ENCODE measurements at places on chromosomes 13 and 19.

- no peak for DNase-seq
Observed at GRCh38 chr13:104983601-104984000, 1551.9 kb downstream of the EFNB2 start.

DNA sequence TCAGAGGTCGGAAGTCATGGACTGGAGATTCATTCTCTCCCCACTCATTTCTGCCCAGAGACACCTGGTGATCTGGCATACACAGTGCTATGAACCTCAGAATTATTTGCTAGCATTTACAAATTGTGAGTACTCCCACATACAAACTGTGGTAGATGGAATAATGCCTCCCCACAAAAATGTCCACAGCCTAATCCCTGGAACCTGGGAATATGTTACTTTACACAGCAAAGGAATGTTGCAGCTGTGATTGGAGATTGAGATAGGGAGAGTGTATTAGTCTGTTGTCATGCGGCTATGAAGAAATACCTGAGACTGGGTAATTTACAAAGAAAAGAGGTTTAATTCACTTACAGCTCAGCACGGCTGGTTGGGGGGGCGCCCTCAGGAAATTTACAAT is 3.1 kb upstream of the UQCRFS1 start:
- no peak for DNase-seq

GRCh38 chr19:18666784-18667183 is 16.7 kb upstream of the CRTC1 start:
- no peak for DNase-seq

DNA sequence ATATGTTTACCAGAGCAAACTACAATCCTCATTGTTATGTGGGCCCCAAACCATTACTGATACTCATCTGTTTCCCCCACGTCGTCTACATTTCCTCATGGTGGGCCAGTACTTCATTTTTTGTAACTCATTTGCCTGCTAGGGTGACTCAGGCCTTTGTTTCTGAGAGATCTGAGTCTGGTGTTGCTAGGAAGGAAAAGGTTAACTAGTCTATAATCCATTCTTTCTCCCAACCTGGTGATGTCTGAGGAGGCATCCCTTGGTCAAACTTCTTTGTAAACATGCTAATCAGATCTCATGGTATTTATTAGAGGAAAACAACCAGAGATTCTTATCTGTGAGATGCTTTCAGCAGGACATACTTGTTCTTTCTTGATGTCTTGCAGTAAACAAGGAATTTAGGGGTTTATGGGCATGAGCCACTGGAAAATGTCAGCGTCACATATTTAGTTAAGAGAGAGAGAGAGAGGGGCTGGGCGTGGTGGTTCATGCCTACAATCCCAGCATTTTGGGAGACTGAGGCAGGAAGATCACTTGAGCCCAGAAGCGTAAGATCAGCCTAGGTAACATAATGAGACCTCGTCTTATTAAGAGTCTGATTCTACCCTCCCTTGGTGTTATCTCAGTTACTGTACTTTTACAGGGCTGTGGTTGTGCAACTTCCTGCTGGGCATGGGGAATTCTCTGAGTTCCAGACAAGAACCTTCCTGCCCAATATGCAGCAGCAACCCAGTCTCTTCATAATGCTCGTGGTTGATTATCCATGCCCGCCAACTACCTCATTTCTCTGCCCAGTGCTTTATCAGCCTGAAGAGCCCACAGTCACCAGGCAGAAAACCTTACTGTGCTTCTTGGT is 9.7 kb upstream of the DPRX start:
- no peak for DNase-seq

GRCh38 chr13:106601489-106601888 is 33.6 kb upstream of the ARGLU1 start:
- no peak for DNase-seq

DNA sequence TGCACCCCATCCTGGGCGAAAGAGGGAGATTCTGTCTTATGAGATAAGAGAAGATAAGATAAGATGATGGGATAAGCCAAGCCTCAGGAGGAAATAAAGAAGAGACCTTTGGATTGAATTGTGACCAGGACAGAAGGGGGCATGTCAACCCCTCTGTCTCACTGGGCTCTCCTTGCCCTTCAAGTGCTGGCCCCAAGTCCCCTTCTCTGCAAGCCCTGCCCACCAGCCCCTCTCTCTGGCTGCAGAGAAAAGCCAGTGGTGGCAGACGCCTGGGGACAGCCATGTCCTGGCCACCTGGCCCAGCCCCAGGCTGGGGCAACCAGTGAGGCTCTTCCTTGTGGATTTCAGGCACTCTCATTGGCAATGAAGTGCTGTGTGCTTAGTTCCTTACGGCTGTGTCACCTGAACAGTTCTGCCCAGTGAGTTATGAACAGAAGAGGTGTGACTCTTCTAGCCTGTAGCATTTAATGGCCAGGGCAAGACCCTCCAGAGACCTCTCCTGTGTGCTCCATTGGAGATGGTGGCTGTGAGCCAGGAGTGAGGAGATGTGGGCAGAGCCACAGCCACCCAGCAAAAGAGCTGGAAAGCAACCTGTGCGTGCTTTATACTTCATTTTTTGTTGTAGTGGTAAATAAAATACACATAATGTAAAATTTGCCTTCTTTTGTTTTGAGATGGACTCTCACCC is 6.1 kb upstream of the BTBD2 start:
- no peak for DNase-seq

DNA sequence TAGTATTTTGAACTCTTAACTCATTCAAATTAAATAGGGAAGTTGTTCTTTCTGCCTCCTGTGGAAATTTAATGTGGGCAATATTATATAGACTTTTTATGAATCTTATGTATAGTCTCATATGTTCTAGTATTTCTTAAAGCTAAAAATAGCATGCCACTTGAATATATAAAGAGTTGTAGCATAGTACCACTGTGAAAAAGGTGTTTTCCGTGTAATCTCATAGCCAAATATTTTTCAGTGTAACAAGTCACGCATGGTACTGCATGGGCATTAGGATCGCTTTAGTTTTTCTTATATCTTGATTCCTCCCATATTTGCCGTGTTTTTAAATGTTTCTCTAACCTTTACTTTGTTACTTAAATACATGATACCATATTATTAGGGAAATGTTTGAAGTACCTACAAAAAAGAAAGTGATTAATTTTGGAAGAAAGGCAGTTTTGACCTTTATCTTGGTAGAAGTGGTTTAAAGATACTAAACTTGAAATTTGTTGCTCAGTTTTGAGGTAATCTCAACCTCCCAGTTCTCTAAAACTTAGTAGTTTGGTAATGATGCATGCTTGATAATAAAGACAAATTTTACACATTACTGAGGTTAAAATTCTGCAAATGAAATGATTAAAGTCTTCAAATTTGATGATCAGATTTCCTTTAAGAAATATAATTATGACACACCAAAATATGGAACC is 81.2 kb downstream of the PAN3 start:
- no peak for DNase-seq

GRCh38 chr13:62643799-62644524 is 1228.3 kb upstream of the PCDH20 start:
- no peak for DNase-seq

- DNase-seq = no peak
Observed at GRCh38 chr19:5907241-5907640, 2.6 kb downstream of the VMAC start.

GRCh38 chr19:54458648-54459281 is 4.8 kb downstream of the LENG9 start:
- DNase-seq = no peak

Data from stimulated activated CD8-positive, alpha-beta memory T cell treated with anti-CD3 and anti-CD28 coated beads, Interleukin-2, amount 100 ng/mL, for 1 hour (primary cell).